ENCODE measurements at places on chromosomes 7 and 10.

- no peak for DNase-seq
Observed at GRCh38 chr10:103098240-103098639, 94.8 kb downstream of the NT5C2 start.

DNA sequence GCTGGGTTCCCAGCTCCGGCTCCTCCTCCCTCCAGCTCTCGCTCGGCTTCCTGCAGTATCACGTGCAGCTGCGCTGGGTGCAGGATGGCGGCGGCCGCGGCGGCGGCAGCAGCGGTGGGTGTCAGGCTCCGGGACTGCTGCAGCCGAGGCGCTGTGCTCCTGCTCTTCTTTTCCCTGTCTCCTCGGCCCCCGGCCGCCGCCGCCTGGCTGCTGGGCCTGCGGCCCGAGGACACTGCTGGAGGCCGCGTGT lies at the start of gene CNNM1:
Gene CNNM1, plus strand, starts transcription at position 53 of the 250 bp plus-strand sequence. Its CDS starts 32 bp downstream, at position 85.
- DNase-seq: peak; percentile 73

GRCh38 chr10:3564346-3565002 lies 220.5 kb downstream of the KLF6 start:
- DNase-seq: no peak

- no peak for DNase-seq
Observed at GRCh38 chr7:106848851-106849442, 16.1 kb upstream of the PIK3CG start.

- DNase-seq: no peak
Observed at GRCh38 chr10:6877336-6877721, 297.3 kb upstream of the PRKCQ start.

DNA sequence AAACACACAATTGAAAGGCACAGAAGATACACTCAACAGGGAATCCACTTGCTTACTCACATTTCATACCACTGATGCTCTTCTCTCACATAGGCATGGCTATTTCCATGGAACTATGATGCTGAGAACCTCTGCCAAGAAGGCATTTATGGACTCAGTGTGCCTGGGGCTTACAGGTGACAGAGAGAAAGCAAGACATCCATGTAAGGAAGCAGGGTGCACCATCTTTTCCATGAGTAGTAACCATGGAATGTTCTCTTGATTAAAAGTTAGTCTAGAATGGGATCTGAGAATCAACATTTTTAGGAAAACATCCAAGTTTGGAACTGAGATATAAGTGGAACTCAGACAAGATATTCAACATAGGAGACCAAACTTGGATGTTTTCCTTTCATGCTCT lies 52.5 kb upstream of the MACC1 start:
- DNase-seq: no peak

- DNase-seq: no peak
Observed at GRCh38 chr7:149381245-149381644, 79.6 kb downstream of the ZNF777 start.

DNA sequence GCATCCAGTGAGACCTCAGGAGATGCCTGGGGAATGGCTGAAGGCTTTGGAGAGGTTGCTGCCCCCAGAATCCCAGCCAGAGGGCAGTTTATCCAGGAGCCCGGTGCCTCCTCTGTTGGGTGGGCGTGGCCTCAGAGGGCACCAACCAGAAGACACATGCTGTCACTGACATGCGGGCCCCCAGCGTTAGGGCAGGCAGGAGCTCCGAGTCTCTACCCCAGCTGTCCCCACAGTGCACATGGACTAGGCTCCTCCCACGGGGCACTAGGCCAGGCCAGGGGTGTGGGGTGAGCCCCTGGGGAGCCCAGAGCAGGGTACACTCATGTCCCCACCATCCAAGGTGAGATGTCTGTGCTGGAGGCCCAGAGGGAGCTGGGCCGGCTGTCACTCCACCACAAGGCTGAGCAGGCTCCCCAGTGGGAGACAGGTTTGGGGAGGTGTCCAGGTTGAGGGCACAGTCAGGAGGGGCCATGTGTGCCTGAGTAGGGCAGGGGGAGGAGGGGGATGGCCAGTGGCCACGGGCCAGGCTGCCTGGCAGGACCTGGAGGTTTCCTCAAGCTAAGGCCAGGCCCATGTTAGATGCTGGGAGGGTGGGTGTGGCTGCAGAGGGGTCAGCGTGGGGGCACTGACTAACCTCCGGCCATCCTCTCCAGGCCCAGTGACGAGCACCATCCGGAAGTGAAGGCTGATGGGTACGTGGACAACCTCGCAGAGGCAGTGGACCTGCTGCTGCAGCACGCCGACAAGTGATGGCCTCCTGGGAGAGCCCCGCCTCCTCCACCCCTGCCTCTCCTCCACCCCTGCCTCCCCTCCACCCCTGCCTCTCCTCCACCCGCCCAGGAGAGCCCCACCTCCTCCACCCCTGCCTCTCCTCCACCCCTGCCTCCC lies 131.3 kb downstream of the FAM53B start:
- DNase-seq: no peak

DNA sequence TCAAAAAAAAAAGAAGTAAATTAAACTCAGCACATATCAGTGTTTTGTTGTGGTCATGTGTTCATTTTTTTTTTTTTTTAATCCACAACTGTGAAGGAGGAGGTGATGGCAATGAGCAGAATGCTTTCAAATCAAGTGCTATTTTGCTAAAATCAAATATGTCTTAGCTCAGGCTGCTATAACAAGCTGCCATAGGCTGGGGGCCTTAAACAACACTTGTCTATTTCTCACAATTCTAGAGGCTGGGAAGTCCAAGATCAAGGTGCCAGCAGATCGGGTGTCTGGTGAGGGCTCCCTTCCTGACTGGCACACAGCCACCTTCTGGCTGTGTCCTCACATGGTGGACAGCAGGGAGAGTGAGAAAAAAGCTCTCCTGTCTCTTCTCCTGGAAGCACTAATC lies 203.9 kb downstream of the FAM107B start:
- DNase-seq: no peak

- DNase-seq: no peak
Observed at GRCh38 chr10:115674496-115674895, 581.3 kb downstream of the ATRNL1 start.

GRCh38 chr7:107958764-107959526 lies 44.0 kb downstream of the LAMB1 start:
- DNase-seq: no peak

- DNase-seq: no peak
Observed at GRCh38 chr7:15248514-15248913, 313.3 kb downstream of the AGMO start.

GRCh38 chr10:31930023-31930751 lies 1.6 kb upstream of the ARHGAP12 start:
- DNase-seq: no peak

DNA sequence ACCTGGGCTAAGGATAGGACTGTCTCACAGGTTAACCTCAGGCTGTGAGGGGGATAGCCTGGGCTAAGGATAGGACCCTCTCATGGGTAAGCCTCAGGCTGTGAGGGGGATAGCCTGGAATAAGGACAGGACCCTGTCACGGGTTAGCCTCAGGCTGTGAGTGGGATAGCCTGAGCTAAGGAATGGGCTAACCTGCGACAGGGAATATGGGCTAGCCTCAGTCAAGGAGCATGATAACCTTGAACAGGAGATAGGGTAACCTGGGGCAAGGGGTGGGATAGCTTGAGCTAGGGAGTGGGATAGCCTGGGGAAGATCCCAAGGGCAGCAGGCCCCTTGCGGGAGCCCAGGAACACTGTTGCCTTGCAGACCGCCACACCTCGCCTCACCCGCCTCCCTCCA lies 42.7 kb downstream of the GRID2IP start:
- no peak for DNase-seq

DNA sequence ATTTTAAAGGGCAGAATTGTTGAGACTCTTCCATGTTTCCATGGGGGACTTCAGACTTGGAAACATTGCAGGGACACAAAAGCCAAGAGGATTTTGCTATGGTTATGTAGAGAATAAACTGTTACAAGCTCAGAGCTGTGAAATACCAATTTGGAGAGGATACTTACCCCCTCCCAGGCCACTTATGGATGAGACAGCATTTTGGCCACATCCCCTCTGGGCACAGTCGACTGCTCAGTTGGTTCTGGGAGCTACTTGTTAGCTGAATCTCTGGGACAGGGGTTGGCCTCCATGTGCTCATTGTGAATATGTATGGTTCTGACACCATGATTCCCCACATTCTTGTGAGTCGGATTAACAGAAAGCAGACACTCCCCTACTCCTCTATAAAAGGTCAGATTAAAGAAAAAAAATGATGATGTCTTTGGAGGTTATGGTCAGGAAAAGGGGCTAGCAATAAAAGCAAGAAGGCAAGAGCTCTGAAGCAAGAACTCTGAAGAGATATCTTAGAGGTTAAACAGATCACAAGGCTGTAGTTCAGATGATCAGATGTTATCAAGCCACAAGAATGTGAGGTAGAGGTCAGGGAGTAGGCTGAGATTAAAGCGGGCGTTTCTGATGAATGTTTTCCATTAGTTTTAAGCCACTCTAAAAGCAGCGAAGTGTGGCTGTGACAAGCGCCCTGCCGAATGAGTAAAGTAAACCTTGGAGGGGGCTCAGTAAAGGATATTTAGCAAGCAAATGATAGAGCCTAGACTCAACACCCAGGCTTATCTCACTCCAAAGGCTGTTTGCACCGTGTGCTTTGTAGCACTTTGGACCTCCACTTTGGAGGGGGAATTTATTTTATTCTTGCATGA lies 17.2 kb downstream of the STAMBPL1 start:
- peak; percentile 66 for DNase-seq

DNA sequence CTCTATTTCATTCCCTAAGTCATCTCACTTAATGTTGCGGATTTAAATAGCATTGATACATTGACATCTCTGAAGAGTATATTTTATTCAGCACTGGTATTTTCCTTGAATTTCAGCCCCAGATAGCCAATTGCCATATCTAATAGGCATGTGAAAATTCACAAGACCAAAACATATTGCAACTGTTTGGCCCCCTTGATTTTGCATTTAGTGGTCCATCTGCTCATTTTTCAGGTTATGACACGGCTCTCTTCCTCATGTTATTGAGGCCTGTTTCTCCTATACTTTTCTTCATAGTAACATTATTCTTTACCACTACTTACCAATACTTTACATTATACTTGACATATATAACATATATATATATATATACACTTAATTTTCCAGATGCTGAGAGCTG lies 43.7 kb downstream of the MKLN1 start:
- no peak for DNase-seq

GRCh38 chr7:6423942-6424701 lies 23.6 kb downstream of the DAGLB start:
- DNase-seq: no peak

DNA sequence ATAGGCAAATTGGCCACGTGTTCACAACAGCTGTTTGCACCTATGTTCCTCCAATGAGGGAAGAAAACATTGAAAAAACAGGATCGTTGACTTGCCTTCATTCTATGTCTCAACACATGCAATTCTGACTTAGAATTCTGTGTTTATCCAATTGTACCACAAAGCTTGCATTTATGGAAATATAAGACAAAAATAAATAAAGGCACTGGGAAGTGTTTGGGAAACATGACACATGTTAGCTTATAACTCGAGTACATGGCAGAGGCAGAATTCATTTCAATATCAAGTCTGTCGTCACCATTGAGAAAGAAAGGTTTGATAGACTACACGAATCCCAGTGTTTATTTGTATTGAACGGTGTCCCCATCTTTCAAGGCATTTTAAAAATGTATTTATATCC lies 291.2 kb downstream of the AHR start:
- no peak for DNase-seq

DNA sequence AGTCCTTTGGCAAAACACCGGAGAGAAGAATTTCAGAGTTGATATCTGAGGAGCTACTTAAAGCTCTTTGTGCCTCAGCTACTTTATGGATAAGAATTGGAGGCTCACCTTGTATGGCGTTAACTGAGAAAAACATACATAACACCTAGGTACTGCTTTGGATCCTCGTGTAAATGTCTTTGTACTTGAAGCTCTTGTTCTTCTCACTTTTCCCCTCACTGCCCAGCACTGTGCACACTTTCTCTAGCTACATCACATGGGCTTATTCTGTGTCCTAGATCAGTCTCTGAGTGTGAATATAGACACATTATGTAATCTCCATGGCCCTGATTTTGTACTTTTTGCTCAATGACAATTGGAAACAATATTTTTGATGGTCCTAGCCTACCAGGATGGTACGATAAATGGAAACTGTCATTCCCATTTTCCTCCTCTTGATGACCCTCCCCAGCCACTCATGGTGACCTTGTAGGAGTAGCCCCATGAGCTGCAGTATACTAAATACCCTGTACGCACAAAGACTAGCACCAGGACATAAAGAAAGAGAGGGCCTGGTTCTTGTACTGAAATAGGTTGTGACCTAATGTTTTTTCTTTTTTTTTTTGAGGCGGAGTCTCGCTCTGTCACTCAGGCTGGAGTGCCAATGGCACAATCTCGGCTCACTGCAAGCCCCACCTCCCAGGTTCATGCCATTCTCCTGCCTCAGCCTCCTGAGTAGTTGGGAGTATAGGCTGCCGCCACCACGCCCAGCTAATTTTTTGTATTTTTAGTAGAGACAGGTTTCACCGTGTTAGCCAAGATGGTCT lies 22.1 kb downstream of the STAMBPL1 start:
- DNase-seq: no peak

DNA sequence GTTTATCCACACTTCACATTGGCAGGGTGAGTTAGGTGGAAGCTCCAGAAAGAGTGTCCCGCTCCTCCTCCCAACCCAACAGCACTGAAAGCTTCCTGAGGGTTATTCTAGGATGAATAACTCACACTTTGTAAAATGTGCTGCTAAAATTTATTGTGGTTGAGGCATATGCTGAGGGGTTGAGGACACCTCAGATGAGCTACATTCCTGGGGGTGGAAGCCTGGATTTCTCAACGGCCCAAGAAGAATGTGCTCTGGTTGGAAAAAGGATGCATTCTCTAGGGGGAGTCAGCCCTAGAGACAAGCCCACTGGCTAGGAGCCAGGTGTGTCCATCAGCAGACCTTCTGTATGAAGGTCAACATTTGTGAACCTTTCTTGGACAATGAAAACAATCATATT lies 91.5 kb upstream of the PDE1C start:
- DNase-seq: no peak

DNA sequence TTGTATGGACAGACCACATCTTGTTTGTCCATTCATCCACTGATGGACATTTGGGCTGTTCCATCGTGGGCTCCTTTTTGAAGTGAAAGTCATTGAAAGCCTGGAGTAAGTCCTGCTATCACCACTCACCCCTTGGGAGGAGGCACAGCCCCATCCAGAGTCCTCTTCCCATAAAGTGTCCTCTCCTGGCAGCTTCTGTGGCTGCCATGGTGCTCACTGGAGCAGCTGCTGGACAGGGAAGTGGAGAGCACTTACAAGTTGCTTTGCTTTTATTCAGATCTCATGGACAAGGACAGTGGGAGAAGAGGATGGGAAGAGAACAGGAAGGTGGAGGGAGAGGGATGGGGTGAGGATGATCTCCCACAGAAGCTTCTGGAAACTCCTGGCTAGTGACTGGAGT lies 18.5 kb upstream of the EIF5AL1 start:
- DNase-seq: peak; percentile 1

GRCh38 chr7:92717993-92718716 lies 118.2 kb downstream of the CDK6 start:
- DNase-seq: no peak

DNA sequence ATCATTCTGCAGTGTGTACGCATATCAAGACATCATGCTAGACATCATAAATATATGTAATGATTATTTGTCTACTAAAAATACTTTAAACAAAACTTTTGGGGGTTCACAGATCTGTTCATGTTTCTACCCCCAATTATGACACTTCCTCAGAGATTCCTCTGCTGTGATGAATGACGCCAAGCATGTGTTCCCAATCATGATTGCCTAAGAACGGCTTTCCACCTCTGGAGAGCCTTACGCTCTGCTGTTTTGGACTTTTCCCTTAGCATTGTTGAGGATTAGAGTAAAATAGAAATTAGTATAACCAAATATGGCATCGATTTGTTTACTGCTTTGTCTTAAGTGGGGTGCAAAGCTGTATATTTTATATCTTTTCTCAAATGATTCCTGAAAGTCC lies 236.3 kb upstream of the IGFBP3 start:
- DNase-seq: no peak

- no peak for DNase-seq
Observed at GRCh38 chr10:60283397-60283796, 106.3 kb downstream of the ANK3 start.

Data from hepatocyte (in vitro differentiated cells).